Osteocyte (in vitro differentiated cells): ENCODE measurements at places on chromosomes 3 and 15. TPM values are rescaled to one million over a fixed set of nuclear protein-coding genes. Genes with fewer than 3 reads are reported as not detected.

DNA sequence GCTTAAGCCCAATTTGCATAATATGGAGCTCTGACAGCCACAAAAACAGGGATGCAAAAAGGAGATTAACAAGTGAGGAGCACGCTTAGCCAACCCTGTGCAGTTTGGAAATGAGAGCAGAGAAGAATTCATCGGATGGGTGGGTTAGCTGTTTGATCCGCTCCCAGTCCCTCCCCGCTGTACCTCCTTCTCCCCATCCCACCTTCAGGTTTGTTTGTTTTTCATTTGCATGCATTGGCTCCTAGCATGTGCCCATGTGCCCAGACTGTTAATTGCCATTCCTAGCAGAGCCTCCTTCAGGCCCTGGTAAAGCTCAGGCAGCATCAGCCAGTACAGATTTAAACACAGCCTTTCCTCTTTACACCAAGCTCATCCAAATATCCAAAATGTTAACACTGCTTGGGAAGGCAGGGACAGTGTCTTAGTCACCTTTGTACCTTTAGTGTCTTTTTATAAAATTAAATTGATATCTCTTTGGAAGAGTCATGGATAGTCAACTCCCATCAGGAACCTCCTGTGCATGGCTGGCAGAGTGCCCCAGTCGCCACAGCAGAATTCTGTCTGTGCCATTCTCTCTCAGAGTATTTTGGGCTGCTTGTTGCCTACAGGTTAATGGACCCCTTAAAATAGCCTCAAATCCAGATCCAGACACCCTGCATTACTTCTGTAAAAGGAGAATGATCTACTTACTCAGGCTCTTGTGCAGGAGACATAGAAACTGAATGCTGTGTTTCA is 244.2 kb downstream of the LSAMP start:
- no peak overlapping the region for H3K27ac ChIP-seq
- peaks cover 37% of the 10 kb centered on the region for H3K27me3 ChIP-seq
- no peak for DNase-seq
- H3K36me3 ChIP-seq = no peaks in the 10 kb centered on the region
- H3K4me3 ChIP-seq = no peak overlapping the region

Gene NRROS
- 0.13 and 0.24 TPM in 2 replicates for total RNA-seq

DNA sequence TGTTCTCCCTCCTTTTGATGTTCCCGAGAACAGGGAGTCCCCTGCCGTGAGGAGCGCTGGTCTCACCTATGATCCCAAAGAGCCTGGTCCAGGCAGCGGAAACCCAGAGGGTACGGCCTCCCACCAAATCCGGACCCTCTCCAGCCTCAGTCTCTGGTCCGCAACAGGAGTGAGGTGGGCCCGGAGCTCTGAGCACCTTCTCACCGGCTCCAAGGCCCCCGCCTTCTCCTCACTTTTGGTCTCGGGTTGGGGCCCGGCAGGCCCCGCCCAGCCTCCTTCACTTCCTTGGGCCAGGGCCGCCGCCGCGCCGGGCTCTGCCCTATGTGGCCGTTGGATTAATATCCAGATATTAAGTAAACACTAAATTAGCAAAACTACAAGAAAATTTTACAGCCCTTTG is 5.7 kb upstream of the SKOR1 start:
- no peak for DNase-seq
- H3K27ac ChIP-seq = no peak overlapping the region
- H3K4me1 ChIP-seq = peaks cover 22% of the 10 kb centered on the region
- no peak overlapping the region for H3K4me3 ChIP-seq
- H3K36me3 ChIP-seq = no peaks in the 10 kb centered on the region

Gene VEPH1
- total RNA-seq = 0.21 and 0.46 TPM in 2 replicates

DNA sequence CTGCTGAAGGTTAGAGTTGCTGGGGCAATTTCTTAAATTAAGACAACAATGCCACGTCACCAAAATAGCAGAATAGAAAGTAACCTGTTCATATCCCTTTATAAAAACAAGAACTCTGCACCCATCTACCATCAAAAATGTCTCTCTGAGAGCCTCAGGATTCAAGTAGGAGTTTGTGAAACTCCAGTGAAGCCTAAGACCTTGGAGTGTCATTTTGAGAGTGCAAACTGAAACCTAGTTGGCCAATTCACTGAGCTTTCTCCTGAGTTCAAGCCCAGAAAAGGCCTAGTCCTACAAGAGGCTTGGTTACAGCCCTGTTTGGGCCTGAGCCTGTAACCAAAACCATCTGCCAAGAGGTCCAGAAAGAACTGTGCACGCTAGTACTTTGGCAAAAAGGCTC is 335.1 kb downstream of the EFHB start:
- no peak for DNase-seq
- H3K27ac ChIP-seq = no peak overlapping the region
- no peaks in the 10 kb centered on the region for H3K4me1 ChIP-seq
- no peak overlapping the region for H3K4me3 ChIP-seq
- no peaks in the 10 kb centered on the region for H3K36me3 ChIP-seq
- no peaks in the 10 kb centered on the region for H3K27me3 ChIP-seq

GRCh38 chr3:196314597-196314996 is 3.4 kb downstream of the DYNLT2B start:
- DNase-seq = no peak
- H3K27me3 ChIP-seq = no peaks in the 10 kb centered on the region
- H3K27ac ChIP-seq = no peak overlapping the region
- no peak overlapping the region for H3K4me3 ChIP-seq
- H3K36me3 ChIP-seq = no peaks in the 10 kb centered on the region

Gene RTP1
- total RNA-seq = not detected in 2 replicates

DNA sequence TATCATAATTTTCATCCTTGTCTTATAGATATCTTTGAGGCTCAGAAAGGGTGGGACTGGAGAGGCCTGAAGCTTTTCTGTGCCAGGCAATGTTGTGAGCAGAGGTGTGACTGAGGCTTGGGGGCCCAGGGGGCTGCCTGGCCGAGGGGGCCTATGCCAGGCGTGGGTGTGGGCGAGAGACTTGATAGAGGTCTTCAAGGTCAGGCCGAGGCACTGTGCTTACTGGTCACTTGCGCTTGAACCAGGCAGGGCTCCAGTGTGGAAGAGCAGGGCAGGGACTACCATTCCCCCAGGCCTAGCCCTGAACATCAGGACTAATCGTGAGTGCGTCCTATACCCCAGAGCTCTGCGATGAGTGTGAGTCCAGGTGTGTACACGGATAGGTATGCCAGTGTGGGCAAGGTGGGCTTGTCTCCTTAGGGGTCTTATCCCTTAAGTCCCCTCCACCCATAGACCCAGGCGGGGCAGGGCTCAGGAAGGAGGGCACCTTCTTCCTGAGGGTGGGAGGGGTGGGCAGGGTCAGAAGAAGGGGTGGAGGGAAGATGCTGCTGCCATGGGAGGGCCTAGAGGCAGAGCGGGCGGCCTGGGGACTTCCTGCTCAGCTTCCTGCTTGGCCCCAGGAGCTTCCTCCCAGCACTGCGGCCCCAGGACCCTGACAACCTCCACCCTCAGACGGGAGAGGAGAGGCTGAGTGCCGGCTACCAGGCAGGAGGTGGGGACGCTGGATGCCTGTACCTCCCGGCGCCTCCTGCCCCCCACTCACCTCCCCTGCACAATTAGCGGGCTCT is 84.7 kb downstream of the LINGO1 start:
- H3K27me3 ChIP-seq = no peaks in the 10 kb centered on the region
- DNase-seq = no peak
- peaks cover 13% of the 10 kb centered on the region for H3K4me1 ChIP-seq
- H3K36me3 ChIP-seq = no peaks in the 10 kb centered on the region
- no peak overlapping the region for H3K4me3 ChIP-seq

GRCh38 chr15:48643776-48644466 is 1.6 kb downstream of the FBN1 start:
- H3K4me1 ChIP-seq = peaks cover 57% of the 10 kb centered on the region
- no peak for DNase-seq
- H3K27me3 ChIP-seq = no peaks in the 10 kb centered on the region

DNA sequence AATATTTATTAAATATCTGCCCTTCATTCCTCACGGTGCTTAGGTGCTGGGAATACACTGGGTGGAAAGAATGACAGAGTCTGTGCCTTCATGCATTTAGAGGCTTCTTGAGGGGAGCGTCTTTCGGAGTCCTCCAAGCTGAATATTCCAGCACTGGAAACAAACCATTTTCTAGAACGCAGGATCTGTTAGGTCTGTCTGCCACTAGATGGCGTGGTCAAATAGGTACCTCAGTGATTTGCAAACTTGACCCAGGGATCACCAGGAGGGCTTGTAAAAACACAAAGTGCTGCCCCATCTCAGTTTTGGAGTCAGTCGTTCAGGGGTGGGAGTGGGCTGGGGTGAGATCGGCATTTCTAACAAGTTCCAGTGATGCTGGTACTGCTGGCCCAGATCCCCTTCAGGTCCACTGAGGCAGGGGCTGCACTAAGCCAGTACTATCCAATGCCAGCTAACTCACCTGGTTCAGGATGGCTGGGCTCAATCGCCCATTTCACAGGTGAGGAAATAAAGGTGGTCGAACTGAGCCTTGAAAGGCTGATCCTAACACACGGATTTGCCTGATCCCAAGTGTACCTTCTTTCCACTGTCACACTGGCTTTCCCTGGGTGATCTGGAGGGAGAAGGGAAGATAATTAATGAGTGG is 14.8 kb downstream of the ARNT2 start:
- no peaks in the 10 kb centered on the region for H3K27me3 ChIP-seq
- no peak overlapping the region for H3K4me3 ChIP-seq
- peak overlapping the region; percentile 86 for H3K27ac ChIP-seq
- peaks cover 11% of the 10 kb centered on the region for H3K36me3 ChIP-seq
- no peak for DNase-seq

Gene CNOT10
- 47.7 and 49.6 TPM in 2 replicates for total RNA-seq

DNA sequence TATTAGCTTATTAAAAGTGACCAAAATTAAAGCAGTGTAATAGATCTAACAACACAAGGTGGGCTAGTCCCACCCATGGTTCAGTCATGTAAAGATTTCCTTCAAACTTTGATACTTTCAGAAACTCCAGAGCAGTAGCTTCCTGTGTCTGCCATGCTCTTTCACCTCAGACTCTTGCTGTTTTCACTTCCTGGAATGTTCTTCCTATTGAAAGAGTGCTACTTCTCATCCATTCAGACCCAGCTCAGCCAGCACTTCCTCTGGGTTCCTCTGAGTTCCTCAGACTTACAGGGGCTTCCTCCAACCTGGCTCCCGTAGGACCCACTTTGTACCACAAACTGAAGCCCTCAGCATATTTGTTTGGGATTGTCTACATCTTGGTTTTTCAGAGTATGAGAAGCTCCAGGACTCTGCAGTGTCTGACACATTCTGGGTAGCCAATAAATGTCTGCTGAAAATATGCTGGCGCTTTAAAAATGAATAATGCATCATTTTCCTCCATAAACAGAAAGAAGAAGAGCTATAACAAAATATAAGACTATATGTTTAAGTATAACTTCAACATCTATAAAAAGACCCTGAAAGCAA is 18.0 kb downstream of the NCEH1 start:
- H3K27ac ChIP-seq = peak overlapping the region; percentile 67
- H3K27me3 ChIP-seq = no peaks in the 10 kb centered on the region
- peaks cover 6% of the 10 kb centered on the region for H3K4me1 ChIP-seq
- DNase-seq = no peak
